Bladder microvascular endothelial cell (primary cell): ENCODE measurements at places on chromosomes 2 and 18. TPM values are rescaled to one million over a fixed set of nuclear protein-coding genes. Genes with fewer than 3 reads are reported as not detected.

SKOR2 gene
- not detected in 2 replicates for total RNA-seq

SCN9A gene
- 1.3 and 1.6 TPM in 2 replicates for total RNA-seq

HOXD3 gene
- 7.6 and 16.0 TPM in 2 replicates for total RNA-seq

AGXT gene
- under 0.01 TPM in 1 of 2 replicates, not detected in the other for total RNA-seq

HOXD11 gene
- not detected in 2 replicates for total RNA-seq

DIPK1C gene
- total RNA-seq, result not detected in 2 replicates

LANCL1 gene
- total RNA-seq, result 17.0 and 34.8 TPM in 2 replicates

LAMA3 gene
- 12.6 TPM in 2 replicates for total RNA-seq

RPRM gene
- not detected in 2 replicates for total RNA-seq

AMER3 gene
- total RNA-seq, result not detected in 2 replicates

NOTO gene
- total RNA-seq, result not detected in 2 replicates

CLHC1 gene
- total RNA-seq, result 2.4 and 7.7 TPM in 2 replicates

FN1 gene
- total RNA-seq, result 452 and 3,127 TPM in 2 replicates

CAPN14 gene
- under 0.01 and 0.13 TPM in 2 replicates for total RNA-seq
